ENCODE measurements at places on chromosomes 1 and 21.

- no peak for DNase-seq
Measured at GRCh38 chr21:44761011-44761729, 40.5 kb downstream of the UBE2G2 start.

- DNase-seq: no peak
Measured at GRCh38 chr1:229028544-229028943, 242.4 kb upstream of the RAB4A start.

DNA sequence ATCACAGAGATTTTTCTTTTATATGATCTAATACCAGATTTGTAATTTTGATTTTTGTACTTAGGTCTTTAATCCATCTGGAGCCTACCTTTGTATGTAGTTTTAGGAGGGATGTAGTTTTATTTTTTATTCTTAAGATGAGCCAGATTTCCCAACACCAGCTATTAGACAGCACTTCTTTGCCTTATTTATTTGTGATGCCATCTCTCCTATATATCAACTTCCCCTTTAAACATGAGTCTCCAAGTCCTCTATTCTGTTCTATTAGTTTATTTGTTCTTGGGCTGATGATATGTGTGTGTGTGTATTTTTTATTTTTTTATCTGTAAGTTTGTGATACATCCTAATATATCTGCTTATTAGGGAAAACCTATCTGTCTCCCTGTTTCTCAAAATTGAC is 94.2 kb downstream of the PHTF1 start:
- no peak for DNase-seq

DNA sequence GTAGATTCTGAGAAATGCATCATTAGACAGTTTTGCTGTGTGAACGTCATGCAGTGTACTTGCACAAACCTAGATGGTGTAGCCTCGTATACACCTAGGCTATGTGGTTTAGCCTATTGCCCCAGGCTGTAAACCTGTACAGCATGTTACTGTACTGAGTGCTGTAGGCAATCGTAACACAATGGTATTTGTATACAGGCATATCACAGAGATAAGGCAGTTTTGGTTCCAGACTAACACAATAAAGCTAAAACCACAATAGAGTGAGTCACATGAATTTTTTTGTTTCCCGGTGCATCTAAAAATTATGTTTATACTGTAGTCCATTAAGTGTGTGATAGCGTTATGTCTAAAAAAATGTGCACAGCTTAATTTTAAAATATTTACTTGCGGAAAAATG is 6.9 kb downstream of the IL10RB start:
- DNase-seq: no peak

- no peak for DNase-seq
Measured at GRCh38 chr1:58884706-58885661, 101.1 kb upstream of the JUN start.

- no peak for DNase-seq
Measured at GRCh38 chr1:225561675-225562074, 91.2 kb downstream of the ENAH start.

- no peak for DNase-seq
Measured at GRCh38 chr21:45329261-45330074, 41.8 kb upstream of the POFUT2 start.

GRCh38 chr1:161721738-161722343 is 497 bp downstream of the FCRLB start:
- no peak for DNase-seq

- no peak for DNase-seq
Measured at GRCh38 chr1:55720261-55720660, 505.1 kb upstream of the USP24 start.

GRCh38 chr1:242568666-242569065 is 44.2 kb upstream of the PLD5 start:
- no peak for DNase-seq

GRCh38 chr1:3313576-3313950 is 140.9 kb upstream of the ARHGEF16 start:
- no peak for DNase-seq

- no peak for DNase-seq
Measured at GRCh38 chr1:192002063-192002462, 156.2 kb upstream of the RGS18 start.

GRCh38 chr1:200436436-200436835 is 26.6 kb upstream of the ZNF281 start:
- DNase-seq: no peak

GRCh38 chr1:230690101-230690500 is 23.8 kb downstream of the AGT start:
- no peak for DNase-seq
